ENCODE measurements at places on chromosomes 7 and 10.
A peak's percentile ranks its signal among the peaks of the same experiment; 100 is the strongest.

GRCh38 chr7:29642494-29643155 lies 79.0 kb downstream of the PRR15 start:
- peaks cover 10% of the 10 kb centered on the region for H3K4me1 ChIP-seq
- no peak for DNase-seq
- no peaks in the 10 kb centered on the region for H3K27me3 ChIP-seq
- no peak overlapping the region for H3K4me3 ChIP-seq
- H3K36me3 ChIP-seq, result no peaks in the 10 kb centered on the region

DNA sequence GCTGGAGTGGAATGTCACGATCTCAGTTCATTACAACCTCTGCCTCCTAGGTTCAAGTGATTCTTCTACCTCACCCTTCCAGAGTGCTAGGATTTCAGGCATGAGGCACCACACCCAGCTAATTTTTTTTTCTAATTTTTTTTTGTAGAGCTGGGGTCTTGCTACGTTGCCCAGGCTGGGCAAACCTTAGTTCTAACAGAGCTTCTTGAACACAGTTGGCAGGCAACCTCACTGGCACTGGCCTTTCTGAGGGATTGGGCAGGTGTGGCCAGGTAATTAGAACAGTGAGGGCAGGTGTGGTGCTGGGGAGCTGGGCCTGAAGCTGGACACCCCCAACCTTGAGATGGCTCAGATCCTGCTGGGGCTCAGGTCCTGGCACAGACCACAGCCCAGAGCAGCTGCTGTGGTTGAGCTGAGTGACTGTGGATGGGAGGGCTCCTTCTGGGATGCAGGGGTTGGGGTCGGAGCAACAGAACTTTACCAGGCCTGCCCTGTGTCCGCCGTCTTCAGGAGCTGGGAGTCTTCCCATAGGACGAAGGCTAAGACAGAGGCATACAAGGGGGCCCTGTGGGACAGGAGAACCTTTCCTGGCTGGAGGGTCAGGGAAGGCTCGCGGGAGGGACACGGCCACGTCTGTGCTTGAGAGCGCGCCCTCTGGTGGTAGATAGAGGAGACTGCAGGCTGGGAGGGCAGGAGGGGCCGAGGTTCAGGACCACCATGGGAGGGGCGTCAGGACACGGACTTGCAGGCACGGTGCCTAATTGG lies 48.2 kb downstream of the COL26A1 start:
- peak; percentile 91 for DNase-seq
- peak overlapping the region; percentile 94 for H3K27ac ChIP-seq
- H3K4me3 ChIP-seq, result no peak overlapping the region
- peaks cover 35% of the 10 kb centered on the region for H3K36me3 ChIP-seq
- no peaks in the 10 kb centered on the region for H3K27me3 ChIP-seq

- H3K27me3 ChIP-seq, result no peaks in the 10 kb centered on the region
- no peak overlapping the region for H3K4me3 ChIP-seq
- no peak overlapping the region for H3K27ac ChIP-seq
- no peaks in the 10 kb centered on the region for H3K4me1 ChIP-seq
- H3K36me3 ChIP-seq, result no peaks in the 10 kb centered on the region
Measured at GRCh38 chr10:76509446-76509845, 1078.0 kb downstream of the LRMDA start.

GRCh38 chr7:39085189-39085588 lies 107.5 kb downstream of the POU6F2 start:
- peak overlapping the region; percentile 58 for H3K4me3 ChIP-seq
- DNase-seq, result no peak
- peaks cover 55% of the 10 kb centered on the region for H3K4me1 ChIP-seq
- no peaks in the 10 kb centered on the region for H3K36me3 ChIP-seq
- peaks cover 3% of the 10 kb centered on the region for H3K27me3 ChIP-seq
- no peak overlapping the region for H3K27ac ChIP-seq

DNA sequence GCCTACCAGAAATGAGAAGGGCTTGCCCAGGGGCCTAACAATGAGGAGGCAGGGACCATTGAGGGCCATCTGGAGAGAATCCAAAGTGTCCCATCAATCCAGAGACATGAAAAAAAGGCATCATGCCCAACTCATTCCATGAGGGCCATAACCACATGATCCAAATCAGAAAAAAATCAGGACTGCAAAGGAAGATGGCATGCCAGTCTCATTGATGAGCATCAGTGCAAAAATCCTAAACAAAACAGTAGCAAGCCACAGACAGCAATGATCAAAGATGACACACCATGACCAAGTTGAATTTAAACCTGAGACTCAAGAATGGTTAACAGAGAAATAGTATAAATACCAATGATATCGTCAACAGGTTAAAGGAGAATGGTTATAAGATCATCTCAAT lies 7.0 kb upstream of the CYP3A4 start:
- peaks cover 7% of the 10 kb centered on the region for H3K27me3 ChIP-seq
- no peak for DNase-seq
- H3K27ac ChIP-seq, result no peak overlapping the region
- no peaks in the 10 kb centered on the region for H3K4me1 ChIP-seq

- H3K4me3 ChIP-seq, result no peak overlapping the region
- H3K36me3 ChIP-seq, result no peaks in the 10 kb centered on the region
- H3K27ac ChIP-seq, result peak overlapping the region; percentile 85
Measured at GRCh38 chr7:99843808-99844207, 16.0 kb downstream of the CYP3A43 start.

- H3K4me3 ChIP-seq, result no peak overlapping the region
- H3K4me1 ChIP-seq, result no peaks in the 10 kb centered on the region
- no peaks in the 10 kb centered on the region for H3K27me3 ChIP-seq
- peaks cover 2% of the 10 kb centered on the region for H3K36me3 ChIP-seq
- no peak overlapping the region for H3K27ac ChIP-seq
Measured at GRCh38 chr10:59750155-59750945, 2.9 kb downstream of the MRLN start.

DNA sequence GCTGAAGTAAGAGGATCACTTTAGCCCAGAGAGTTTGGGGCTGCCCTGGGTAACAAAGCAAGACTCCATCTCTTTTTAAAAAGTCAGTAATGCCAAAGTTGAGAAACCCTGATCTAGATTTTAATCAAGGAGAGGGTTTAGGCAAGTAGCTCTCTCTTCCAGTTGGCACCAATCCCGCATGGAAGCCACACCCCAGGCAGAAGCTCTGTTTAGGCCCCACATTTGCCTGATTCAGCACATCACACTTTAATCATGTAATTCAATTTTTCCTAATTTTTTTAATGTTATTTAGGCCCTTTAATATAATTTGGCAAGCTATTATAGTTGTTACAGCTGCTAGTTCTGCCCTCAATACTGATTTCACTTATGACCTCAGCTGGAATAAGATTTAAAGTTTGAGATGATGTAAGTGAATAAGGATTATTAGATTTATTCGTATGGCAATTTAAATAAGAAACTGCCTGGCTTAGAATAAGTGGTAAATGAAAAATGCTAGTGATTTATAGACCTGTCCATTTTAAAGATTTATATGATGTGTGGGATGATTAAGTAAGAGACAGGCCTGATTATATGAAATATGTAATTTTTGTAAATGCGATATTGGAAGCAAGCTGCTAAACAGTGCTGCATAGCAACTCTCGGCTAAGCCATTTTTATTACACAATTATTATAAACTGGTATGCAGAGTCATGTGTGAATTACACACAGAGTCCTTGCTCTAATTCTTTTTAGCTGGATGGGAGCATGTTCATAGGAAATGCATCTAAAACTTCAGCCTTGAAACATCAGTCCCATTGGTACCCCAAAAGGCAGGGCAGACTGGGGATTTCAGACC lies 80.2 kb upstream of the NFE2L3 start:
- no peaks in the 10 kb centered on the region for H3K36me3 ChIP-seq
- no peak for DNase-seq
- no peak overlapping the region for H3K27ac ChIP-seq
- H3K27me3 ChIP-seq, result no peaks in the 10 kb centered on the region
- no peak overlapping the region for H3K4me3 ChIP-seq

DNA sequence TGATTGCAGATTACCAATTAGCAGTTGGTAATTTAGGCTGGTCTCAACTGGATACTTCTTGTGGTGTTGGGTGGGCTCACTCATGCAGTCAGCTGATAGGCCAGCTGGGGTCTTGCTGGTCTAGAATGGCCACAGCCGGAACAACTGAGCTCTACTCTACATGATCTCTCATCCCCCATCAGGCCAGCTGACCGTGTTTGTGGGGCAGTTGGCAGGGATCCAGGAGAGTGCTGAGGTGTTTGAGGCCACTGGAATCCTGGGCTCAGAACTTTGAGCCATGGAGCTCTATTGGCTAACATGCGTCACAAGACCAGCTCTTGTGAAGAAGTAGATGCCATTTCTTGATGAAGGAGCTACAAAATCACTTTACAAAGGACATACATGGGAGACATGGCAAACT lies 242.4 kb downstream of the GFRA1 start:
- H3K27me3 ChIP-seq, result no peaks in the 10 kb centered on the region
- no peak overlapping the region for H3K4me3 ChIP-seq
- H3K4me1 ChIP-seq, result no peaks in the 10 kb centered on the region
- no peak for DNase-seq

DNA sequence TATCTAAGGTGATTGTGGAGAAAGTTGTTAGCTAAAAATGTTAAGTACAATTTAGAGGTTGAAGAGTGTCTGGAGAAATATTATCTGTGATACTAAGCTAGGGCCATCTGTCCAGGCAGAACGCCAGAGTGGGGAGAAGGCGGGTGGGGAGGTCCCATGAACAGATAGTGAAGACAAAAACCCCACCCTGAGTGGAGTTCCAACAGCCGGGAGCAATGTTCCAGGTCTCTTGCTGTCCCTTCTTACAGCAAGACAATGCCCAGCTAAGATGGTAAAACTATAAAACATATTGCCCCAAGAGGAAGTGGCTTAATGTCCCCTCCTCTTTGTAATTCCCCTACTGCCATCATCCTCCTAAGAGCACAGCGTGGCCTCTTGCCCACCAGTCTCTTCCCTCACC lies 10.4 kb upstream of the IL15RA start:
- peaks cover 13% of the 10 kb centered on the region for H3K36me3 ChIP-seq
- H3K4me3 ChIP-seq, result no peak overlapping the region
- no peak overlapping the region for H3K27ac ChIP-seq
- DNase-seq, result no peak
- H3K4me1 ChIP-seq, result no peaks in the 10 kb centered on the region

DNA sequence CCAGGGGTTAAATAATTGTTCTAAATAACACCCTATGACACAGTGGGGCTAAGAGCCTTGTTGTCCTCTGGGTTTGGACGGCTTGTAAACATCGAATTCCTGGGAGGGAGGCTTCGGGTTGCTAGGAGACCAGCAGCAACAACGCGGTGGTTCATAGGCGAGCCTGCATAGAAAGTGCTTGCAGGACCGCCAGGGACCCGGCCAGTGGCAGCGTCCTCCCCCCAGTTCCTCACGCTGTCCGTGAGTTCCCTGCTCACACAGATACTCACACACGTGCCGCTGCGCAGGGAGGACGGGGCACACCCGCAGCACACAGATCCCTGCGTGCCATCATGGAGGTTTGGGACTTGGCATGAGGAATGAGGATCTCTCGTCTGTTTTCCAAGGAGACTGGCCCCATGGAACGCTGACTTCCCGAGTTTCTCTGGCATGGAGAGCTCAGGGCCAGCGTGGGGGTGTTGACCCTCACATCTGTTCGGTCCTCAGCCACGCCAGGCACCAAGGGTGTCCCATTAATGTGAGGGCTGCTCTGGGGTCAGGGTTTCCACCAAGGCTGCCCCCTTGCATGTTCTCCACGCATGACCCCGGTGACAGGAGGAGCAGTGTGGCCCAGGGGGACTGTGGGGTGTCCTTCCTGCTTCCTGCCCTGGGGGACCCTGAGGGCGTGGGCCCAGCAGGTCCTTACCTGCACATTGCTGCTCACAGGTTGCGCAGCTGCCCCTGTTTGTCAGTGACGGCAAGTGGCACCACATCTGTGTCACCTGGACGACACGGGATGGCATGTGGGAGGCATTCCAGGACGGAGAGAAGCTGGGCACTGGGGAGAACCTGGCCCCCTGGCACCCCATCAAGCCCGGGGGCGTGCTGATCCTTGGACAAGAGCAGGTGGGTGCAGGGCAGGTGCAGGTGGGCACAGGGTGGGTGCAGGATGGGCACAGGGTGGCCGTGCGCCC lies 9.7 kb downstream of the NPTX2 start:
- no peak overlapping the region for H3K4me3 ChIP-seq
- no peaks in the 10 kb centered on the region for H3K36me3 ChIP-seq
- peak; percentile 53 for DNase-seq
- no peaks in the 10 kb centered on the region for H3K27me3 ChIP-seq

DNA sequence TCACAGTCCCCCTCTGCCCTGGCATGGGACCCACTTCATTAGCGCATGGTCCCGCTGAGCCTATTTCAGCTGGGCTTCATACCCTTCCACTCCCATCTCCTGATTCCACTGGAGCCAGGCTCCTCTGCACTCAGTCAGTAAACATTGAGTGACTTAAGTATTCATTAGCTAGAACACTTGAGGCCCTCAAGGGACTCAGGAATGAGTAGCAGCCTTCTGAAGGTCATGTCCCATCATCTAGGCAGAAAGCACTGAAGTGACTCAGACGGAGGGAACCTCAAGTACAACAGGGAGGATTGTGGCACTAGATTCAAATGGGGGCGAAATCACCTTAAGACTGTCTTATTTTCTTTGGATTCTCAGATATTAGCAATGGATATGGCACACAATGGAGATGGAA lies 186.6 kb upstream of the INHBA start:
- H3K36me3 ChIP-seq, result no peaks in the 10 kb centered on the region
- H3K27me3 ChIP-seq, result no peaks in the 10 kb centered on the region
- peaks cover 9% of the 10 kb centered on the region for H3K4me1 ChIP-seq
- no peak for DNase-seq

- H3K36me3 ChIP-seq, result no peaks in the 10 kb centered on the region
- H3K27ac ChIP-seq, result no peak overlapping the region
- no peaks in the 10 kb centered on the region for H3K4me1 ChIP-seq
- H3K27me3 ChIP-seq, result no peaks in the 10 kb centered on the region
Measured at GRCh38 chr10:59077855-59078254, 98.6 kb upstream of the PHYHIPL start.

DNA sequence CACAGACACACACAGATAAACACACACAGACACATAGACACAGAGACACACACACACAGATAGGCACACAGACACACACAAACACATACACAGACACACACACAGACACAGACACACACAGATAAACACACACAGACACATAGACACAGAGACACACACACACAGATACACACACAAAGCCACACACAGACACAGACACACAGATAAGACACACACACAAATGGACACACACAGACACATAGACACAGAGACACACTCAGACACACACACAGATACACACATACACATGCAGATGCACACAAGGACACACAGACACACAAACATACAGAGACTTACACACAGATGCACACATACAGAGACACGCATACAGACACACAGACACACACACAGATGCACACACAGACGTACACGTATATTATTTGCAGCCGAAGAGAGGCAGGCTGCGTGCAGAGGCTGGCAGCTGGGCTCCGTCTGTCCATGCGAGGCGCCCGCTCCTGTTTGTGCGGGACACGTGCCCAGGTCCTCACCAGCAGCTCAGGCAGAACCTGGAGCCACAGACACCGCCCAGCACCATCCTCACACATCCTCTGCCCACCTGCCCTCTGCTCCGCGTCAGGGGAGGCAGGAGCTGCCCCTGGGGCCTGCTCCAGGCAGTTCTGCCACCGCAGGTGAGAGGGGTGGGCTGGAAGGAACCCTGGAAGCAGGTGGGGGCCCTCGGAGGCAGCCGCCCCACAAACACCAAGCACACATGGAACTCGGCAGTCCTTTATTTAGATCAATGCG lies 1.2 kb downstream of the CALML5 start:
- H3K4me3 ChIP-seq, result no peak overlapping the region
- H3K4me1 ChIP-seq, result peaks cover 8% of the 10 kb centered on the region
- H3K27ac ChIP-seq, result no peak overlapping the region
- H3K36me3 ChIP-seq, result no peaks in the 10 kb centered on the region
